RWPE2 (cell line): ENCODE measurements at places on chromosomes 2 and 18.

- no peak for DNase-seq
Measured at GRCh38 chr2:218301176-218301819, 9.0 kb upstream of the TMBIM1 start.

DNA sequence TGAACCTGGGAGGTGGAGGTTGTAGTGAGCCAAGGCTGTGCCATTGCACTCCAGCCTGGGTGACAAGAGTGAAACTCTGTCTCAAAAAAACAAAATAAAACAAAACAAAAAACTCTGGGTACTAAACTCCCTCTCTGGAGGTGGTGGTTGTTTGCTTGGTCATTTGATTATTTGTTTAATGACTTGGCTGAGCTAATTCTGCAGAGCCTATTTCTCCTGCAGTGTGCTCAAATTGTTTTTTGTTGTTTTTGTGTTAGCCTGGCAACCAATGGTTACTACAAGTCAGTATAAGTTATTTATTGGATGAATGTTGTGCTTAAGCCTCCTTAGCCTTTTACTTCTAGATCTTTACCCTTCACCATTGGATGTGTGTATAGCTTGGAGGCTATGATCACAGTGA is 387.5 kb downstream of the ADCYAP1 start:
- DNase-seq, result no peak

GRCh38 chr2:102677244-102678215 is 58.2 kb downstream of the SLC9A2 start:
- DNase-seq, result no peak

GRCh38 chr18:35949903-35950627 is 22.4 kb upstream of the RMP24 start:
- no peak for DNase-seq

- DNase-seq, result no peak
Measured at GRCh38 chr18:50424877-50425690, 50.2 kb downstream of the SKA1 start.

GRCh38 chr2:207930747-207931146 is 94.6 kb downstream of the PLEKHM3 start:
- no peak for DNase-seq
